GM23338 (cell line): ENCODE measurements at places on chromosomes 16 and 17. TPM values are rescaled to one million over a fixed set of nuclear protein-coding genes. Genes with fewer than 3 reads are reported as not detected.

GRCh38 chr17:17757391-17757791 is 76.1 kb downstream of the RAI1 start:
- no peaks in the 10 kb centered on the region for H3K36me3 ChIP-seq
- H3K27me3 ChIP-seq = no peaks in the 10 kb centered on the region
- H3K27ac ChIP-seq = no peak overlapping the region
- DNase-seq = no peak

DNA sequence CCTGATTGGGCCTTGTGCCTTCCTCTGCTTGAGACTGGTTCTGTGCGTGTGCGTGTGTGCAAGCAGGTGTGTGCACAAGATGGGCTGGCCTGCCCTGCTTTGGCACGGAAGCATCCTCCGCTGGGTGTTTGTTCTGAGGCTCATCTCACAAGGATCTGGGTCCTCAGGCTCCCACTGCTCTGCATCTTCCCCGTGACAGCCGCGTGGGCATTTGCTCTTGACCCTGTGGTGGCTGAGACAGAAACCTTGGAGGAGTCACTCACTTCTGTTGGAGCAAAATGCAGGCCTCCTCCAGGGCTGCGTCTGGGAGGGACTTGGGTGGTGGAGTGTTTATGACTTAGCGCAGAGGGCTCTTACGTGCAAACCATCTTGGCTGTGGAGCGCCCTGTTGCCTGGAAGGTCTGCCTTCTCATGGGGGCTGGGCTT is 119.2 kb downstream of the RPTOR start:
- H3K36me3 ChIP-seq = no peaks in the 10 kb centered on the region
- H3K4me3 ChIP-seq = no peak overlapping the region
- H3K27me3 ChIP-seq = no peaks in the 10 kb centered on the region
- no peak for DNase-seq
- H3K4me1 ChIP-seq = peaks cover 19% of the 10 kb centered on the region
- H3K27ac ChIP-seq = 0 out of 2 replicates have a peak overlapping the region, but pooled peaks have one; percentile 32

DNA sequence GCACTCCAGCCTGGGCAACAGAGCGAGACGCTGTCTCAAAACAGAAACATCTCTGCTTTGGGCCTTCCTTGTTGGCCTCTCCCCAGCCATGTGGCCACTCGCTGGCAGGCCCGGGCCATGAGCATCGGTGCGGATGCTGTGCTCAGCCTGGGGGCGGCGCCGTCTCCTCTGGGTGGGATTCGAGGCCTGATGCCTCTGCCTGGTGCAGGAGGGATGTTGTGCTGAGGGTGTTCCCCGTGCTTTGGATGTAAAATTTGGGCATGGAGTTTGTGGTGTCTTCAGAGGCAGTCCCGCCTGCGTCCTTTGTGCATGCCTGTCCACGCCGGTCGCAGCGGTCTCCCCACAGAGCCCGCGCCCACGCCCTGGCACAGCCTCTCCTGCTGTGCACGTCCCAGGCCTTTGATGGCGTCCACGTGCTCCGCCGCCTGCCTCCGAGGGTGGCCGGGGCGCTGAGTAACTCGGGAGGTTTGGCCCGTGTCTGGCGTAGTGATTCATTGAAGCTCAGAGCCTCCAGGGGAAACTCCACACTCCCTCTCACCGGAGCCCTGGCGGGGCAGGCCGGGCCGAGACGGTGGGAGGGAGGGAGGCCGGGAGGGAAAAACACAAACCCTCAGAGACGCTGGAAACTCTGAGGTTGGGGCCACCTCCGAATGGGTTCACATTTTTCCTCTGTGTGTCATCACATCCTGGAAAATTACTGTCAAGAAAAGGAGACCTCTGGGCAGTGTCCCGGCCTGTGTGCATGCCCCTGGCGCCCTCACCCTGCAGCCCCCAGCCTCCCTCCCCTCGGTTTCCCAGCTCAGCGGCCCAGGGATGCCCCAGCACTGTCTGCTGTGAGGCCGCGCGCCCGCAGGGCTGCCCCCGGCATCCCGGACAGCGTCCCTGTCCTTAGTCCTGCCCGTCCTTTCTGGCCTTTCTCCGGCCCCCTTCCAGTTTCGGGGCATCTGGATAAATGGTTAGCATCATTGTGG is 19.0 kb downstream of the CENPX start:
- DNase-seq = no peak
- H3K36me3 ChIP-seq = no peaks in the 10 kb centered on the region
- no peaks in the 10 kb centered on the region for H3K4me1 ChIP-seq
- no peak overlapping the region for H3K27ac ChIP-seq

- peaks cover 17% of the 10 kb centered on the region for H3K4me1 ChIP-seq
- H3K27me3 ChIP-seq = no peaks in the 10 kb centered on the region
- H3K36me3 ChIP-seq = no peaks in the 10 kb centered on the region
- H3K27ac ChIP-seq = no peak overlapping the region
- no peak for DNase-seq
These were observed 393.1 kb downstream of the CNTNAP4 start for GRCh38 chr16:76670125-76670857.

- no peaks in the 10 kb centered on the region for H3K27me3 ChIP-seq
- peak; percentile 69 for DNase-seq
- H3K4me1 ChIP-seq = 0 out of 2 replicates have a peak, but pooled peaks cover 9% of the 10 kb centered on the region
- no peaks in the 10 kb centered on the region for H3K36me3 ChIP-seq
- no peak overlapping the region for H3K27ac ChIP-seq
These were observed 64.6 kb upstream of the CRHR1 start for GRCh38 chr17:45719335-45720071.

DNA sequence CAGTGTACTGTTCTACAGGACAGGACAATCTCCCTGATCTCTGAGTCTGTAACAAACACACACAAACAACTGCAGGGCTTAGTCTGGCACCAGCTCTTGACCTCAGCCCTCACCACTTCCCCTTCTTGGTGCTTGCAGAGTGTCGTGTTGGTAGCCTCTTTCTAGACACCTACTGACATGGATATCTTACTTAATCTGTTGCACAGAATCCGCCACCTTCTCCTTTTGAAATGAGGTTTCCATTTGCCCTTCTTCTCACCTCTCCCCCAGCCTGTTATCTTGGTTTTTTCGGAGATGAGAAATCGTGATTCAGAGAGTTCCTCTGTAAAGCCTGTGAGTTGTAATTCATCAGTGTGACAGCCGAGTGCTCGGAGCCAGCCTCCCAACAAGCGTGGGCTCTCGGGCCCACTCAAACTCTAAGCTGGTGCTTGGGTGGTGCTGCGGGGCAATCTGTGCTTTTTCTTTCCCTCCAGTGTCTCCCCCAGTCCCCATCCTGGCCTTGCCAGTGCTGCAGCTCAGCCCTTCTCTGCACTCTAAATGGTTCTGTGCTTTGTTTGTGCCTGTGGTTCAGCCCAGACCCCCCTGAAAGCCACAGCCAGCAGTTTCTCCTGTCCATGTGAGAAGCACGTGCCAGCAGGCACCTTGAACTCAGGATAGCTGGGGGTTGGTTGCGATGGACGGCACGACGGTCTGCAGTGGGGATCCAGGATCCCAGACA is 28.1 kb downstream of the KIAA0513 start:
- H3K27ac ChIP-seq = no peak overlapping the region
- H3K36me3 ChIP-seq = no peaks in the 10 kb centered on the region
- no peak for DNase-seq
- H3K4me3 ChIP-seq = no peak overlapping the region

DNA sequence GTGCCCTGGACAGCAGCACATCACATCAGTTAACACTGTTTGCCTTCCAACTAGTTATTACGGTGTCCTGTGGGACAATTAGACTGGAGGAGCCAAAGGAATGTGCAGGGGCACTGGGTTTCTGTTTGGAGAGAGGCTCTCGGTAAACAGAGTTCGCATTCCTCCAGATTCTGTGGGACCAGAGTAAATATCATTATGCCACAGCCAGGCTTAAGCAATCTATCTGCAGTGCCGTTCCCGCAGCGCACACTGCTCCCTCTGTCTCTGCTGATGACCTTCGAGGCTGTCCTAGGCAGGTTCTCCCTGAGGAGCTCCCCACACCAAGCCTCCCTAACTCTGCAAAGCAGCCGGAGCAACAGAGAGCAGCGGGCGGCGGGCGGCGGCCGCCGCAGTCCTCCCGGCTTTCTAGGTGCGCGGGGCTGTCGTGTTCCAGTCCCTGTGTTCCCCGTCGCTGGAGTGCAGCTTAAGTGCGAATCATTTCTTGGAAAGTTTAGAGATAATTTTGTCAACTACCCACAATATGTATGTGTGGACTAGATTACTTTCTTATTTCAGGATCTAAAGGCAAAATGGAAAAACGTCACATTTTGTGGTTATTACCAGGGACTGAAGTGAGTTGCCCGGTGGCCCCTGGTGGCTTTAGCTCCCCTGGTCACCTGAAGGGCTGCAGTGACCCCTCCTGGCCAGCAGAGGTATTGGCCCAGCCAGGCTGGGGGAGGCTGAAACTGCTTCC is 43.3 kb downstream of the PGS1 start:
- no peaks in the 10 kb centered on the region for H3K27me3 ChIP-seq
- H3K36me3 ChIP-seq = peaks cover 20% of the 10 kb centered on the region
- no peak overlapping the region for H3K4me3 ChIP-seq

DNA sequence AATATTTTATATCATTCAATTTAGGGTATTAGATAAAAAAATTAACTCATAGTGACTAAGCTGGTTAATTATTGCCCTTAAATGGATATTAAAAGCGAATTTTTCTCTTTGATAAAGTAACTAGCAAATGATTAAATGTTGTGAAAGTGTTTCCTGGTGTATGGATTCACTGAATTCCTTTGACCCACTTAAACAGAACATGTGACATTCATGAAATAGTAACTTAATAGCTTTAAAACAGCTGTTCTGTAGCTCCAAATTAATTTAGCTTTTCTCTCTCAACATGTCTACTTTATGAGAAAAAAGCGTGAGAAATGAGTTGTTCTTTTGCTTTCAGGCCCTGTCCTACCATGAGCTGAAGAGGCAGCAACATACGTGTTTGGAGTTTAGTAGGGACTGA is 36.4 kb upstream of the APPBP2 start:
- no peak overlapping the region for H3K27ac ChIP-seq
- no peak for DNase-seq
- no peaks in the 10 kb centered on the region for H3K4me1 ChIP-seq
- no peak overlapping the region for H3K4me3 ChIP-seq

DNA sequence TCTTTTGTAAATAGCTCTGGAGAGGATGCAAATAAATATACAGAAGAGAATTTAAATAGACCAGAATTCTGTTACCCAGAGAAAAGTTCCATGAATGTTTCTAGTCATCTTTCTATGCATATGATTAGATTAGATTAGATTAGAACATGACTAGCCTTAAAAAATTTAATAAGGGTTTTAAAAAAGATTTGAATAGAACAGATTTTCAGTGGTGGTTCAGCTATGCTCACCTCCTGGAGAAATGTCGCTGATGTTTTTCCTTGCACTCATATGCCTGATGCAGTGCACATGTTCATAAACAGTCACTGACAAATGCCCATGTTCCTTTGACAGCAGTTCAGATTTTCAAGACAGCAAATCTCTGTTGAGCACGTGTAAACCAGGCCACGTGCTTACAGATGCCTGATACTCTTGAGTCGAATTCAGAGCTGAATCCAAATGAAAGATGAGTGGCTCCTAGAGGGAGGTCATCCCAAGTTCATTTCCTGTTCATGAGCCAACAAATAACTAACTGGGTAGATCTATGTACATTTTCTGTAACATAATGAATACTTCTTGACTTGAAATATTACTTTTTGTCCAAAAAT is 19.9 kb upstream of the RAB11FIP4 start:
- no peaks in the 10 kb centered on the region for H3K27me3 ChIP-seq
- H3K4me1 ChIP-seq = peaks cover 21% of the 10 kb centered on the region
- no peak for DNase-seq
- H3K36me3 ChIP-seq = no peaks in the 10 kb centered on the region

- H3K4me3 ChIP-seq = no peak overlapping the region
- DNase-seq = peak; percentile 46
- H3K4me1 ChIP-seq = peaks cover 3% of the 10 kb centered on the region; the same call in 1 of the 2 replicates
These were observed 9.6 kb upstream of the MKS1 start for GRCh38 chr17:58228679-58229078.

GRCh38 chr17:44501866-44502375 is 1.3 kb downstream of the GPATCH8 start:
- H3K36me3 ChIP-seq = no peaks in the 10 kb centered on the region
- no peaks in the 10 kb centered on the region for H3K27me3 ChIP-seq
- no peak for DNase-seq
- H3K4me3 ChIP-seq = peak overlapping the region; percentile 89
- H3K27ac ChIP-seq = no peak overlapping the region
- H3K4me1 ChIP-seq = peaks cover 5% of the 10 kb centered on the region; the same call in 1 of the 2 replicates

- no peaks in the 10 kb centered on the region for H3K27me3 ChIP-seq
- H3K36me3 ChIP-seq = peaks cover 50% of the 10 kb centered on the region
- no peaks in the 10 kb centered on the region for H3K4me1 ChIP-seq
- H3K4me3 ChIP-seq = no peak overlapping the region
- H3K27ac ChIP-seq = no peak overlapping the region
- no peak for DNase-seq
These were observed 26.0 kb upstream of the RSL1D1 start for GRCh38 chr16:11877374-11877773.

DNA sequence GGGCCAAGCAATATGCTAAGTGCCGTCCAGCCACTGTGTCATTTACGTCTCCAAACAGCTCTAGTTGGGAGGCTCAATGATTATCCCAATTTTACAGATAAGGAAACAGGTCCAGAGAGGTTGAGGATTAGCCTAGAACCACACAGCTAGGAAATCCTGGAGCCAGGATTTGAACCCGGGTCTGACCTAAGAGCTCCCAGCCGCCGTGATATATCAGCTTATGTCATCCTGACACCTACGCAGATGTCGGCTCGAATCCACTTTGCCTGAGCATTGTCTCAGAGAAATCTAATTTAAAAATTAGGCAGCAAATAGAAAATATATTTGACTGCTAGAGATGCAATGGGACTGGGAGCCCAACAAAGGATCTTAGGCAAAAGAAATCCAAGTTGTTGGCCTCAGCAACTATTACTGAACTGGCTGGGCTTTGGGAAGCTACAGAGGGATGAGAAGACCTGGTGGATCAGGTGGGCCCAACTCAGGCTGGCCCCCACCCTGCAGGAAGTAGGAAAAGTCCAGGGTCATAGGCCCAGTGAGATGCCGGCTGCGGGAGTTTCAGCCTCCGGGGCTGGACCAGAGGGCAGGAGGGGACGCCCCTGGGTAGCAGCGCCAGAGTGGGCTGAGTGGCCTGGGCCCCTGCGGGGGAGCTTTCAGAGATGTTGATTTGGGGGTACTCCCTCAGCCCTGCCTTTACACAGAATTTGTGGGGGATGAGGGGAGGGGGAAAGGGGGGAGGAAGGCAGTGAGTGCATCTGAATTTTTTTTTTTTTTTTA is 35.1 kb upstream of the IL21R start:
- H3K27ac ChIP-seq = no peak overlapping the region
- no peak for DNase-seq
- H3K27me3 ChIP-seq = no peaks in the 10 kb centered on the region
- H3K4me1 ChIP-seq = no peaks in the 10 kb centered on the region
- H3K4me3 ChIP-seq = no peak overlapping the region
- H3K36me3 ChIP-seq = no peaks in the 10 kb centered on the region

GRCh38 chr17:43352579-43353331 is 46.0 kb upstream of the ARL4D start:
- H3K27ac ChIP-seq = no peak overlapping the region
- H3K4me3 ChIP-seq = no peak overlapping the region
- DNase-seq = no peak

The INCA1 gene
- total RNA-seq = 2.1 TPM in 1 of 2 replicates, not detected in the other

The CACNA1H gene
- total RNA-seq = 34.5 and 43.3 TPM in 2 replicates

The ATAD5 gene
- 22.7 and 24.2 TPM in 2 replicates for total RNA-seq

The CD300LB gene
- total RNA-seq = not detected in 2 replicates

The CLEC3A gene
- not detected in 2 replicates for total RNA-seq

The EFNB3 gene
- total RNA-seq = 7.7 and 11.5 TPM in 2 replicates

The KRTAP4-16 gene
- not detected in 2 replicates for total RNA-seq

The FA2H gene
- 5.7 and 6.3 TPM in 2 replicates for total RNA-seq

The ZSWIM7 gene
- total RNA-seq = 16.3 and 17.5 TPM in 2 replicates

The GNAO1 gene
- total RNA-seq = 20.0 and 24.8 TPM in 2 replicates

The CDC27 gene
- 47.9 and 49.7 TPM in 2 replicates for total RNA-seq
